ENCODE measurements at places on chromosomes 6 and 20.
A peak's percentile ranks its signal among the peaks of the same experiment; 100 is the strongest.

- DNase-seq: no peak
Measured at GRCh38 chr6:16473184-16473907, 235.0 kb downstream of the GMPR start.

DNA sequence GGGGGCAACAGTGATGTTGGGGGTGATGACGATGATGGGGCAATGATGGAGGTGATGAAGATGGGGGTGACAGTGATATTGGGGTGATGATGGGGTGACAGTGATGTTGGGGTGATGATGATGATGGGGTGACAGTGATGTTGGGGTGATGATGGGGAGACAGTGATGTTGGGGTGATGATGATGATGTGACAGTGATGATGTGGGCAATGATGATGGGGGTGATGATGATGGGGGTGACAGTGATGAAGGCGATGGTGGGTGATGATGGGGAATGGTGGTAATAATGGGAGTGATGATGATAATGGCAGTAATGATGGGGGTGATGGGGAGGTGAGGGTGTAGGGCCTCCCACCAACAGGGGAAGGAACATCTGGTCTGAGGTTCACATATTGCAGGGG lies 150.6 kb downstream of the ERMARD start:
- DNase-seq: no peak

GRCh38 chr6:167153521-167153959 lies 4.2 kb downstream of the GPR31 start:
- DNase-seq: no peak

- peak; percentile 47 for DNase-seq
Measured at GRCh38 chr6:144349690-144350527, 64.8 kb downstream of the UTRN start.

DNA sequence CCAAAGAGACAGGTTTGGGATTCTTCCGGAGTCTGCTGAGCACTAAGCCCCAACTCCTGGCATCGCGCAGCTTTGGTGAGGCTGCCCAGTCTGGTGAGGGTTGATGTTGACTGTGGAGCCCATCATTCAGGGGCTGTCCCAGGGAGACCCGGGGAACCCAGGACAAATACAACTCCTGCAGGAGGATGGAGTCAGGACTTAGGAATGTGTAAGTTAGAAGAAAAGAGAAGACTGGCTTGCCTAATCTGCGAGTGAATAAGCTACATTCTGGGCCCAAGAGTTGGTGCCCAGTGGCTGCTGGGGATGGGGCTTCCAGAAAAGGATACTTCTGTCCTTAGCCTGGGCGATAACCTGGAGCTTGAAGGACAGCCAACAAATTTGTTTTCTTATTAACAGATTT lies 47.9 kb downstream of the STK35 start:
- DNase-seq: no peak

DNA sequence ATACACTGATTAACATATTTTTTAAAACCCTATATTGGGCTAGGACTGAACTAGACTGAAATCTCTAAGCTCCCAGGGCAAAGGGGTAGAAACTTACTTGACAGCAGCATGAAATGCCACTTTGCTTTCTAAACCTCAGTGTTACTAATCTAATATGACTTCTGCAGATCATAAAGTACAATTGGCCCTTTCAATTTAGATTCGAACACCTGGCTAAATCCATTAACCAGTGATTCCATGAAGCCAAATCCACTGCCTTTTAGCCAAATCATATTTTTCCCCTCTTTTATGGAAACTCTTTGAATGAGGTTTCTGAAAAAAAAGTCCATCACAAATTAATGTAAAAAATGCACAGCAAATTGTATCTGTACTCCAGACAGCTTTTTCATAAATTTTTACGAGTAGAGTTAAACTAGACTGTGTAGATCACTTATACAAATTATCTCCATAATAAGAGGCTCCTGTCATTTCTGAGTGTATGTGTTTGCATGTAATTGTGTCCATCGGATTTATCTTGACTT lies 25.7 kb downstream of the EPHA7 start:
- no peak for DNase-seq

DNA sequence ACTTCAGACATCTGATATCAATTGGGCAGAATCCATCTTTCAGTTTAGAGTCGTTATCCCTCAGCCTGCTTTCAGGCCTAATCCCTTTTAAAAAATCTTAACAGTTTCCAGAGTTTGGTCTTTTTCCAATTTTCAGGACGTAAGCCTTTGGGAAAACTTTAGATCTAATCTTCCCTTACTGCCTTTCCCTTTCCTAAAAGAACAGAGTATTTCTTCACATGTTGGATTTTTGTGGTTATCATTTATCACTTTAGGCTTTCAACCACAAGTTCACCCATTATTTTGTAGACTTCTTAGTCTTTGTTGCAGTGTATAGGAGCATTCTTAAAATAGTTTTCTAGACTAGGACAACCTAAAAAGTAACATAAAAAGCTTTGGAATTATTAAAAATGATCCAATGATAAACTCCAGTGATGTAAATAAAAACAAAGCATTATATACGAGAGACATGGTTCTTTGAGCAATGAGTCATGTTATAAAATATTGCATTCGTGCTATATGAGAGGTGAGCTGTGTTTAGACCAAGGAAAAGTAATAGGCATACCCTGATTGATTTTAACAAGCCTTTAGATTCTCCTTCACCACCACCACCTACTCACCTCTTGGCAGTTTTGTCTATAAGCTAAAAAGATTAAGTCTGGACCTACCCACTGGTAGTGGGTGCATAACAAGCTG lies 90.4 kb upstream of the MCHR2 start:
- DNase-seq: no peak

All from CD4-positive, alpha-beta memory T cell (primary cell).